ENCODE measurements at places on chromosomes 5 and 9.
A peak's percentile ranks its signal among the peaks of the same experiment; 100 is the strongest.

- peak; percentile 11 for DNase-seq
These were observed 25.7 kb downstream of the PDGFRB start for GRCh38 chr5:150129813-150130492.

DNA sequence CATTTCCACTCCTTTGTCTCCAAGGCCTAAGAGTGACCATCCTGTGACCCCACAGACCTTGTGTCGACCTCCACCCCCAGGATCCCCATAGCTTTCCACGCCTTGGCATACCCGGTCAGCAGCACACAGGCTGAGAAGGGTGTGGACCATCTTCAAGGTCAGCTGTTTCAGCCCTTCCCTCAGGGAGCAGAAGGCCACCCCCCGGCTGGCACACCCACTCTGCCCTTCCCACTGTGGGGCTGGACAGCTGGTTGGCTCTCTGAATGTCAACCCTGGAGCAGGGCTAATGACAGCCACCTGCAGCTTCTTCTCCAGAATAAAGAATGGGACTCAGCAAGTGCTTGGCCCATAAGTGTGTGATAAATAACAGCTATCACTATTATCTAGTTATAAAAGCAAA, 93.1 kb downstream of the OLFM1 start:
- DNase-seq, result no peak

DNA sequence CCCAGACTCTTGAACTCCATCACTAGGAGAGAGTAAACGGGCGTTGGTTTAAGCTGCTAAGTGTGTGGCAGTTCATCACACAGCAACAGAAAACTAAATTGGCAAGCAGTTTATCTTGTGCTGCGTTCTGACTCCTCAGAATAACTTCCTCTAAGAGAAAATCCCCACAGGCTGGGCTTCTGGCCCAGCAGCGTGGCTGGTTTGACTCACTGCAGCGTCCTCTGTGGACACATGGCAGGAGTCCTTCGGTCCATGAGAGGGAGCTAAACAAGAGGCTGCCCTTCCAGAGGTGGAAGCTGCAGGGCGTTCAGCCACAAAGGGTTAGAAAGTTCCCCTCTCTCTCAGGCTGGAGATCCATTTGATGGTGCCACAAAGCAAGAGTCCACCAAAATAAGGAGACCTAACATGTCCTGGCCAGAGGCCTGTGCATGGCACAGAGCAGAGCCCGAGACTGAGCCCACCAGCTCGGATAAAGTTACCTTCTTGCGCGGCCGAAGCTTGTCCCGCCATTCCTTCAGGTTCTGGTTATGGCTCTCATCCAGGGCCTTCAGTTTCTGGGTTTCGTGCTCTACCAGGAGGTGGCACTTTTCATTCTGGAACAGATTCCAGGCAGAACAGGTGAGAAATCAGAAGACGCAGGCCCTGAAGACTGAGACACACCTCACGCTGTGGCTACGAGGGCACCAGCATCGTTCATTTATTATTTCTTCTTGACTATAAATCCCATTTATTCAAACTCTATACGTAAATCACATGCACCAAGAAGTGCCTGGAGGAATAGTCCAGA, 46.2 kb upstream of the FBXW11 start:
- DNase-seq, result no peak

DNA sequence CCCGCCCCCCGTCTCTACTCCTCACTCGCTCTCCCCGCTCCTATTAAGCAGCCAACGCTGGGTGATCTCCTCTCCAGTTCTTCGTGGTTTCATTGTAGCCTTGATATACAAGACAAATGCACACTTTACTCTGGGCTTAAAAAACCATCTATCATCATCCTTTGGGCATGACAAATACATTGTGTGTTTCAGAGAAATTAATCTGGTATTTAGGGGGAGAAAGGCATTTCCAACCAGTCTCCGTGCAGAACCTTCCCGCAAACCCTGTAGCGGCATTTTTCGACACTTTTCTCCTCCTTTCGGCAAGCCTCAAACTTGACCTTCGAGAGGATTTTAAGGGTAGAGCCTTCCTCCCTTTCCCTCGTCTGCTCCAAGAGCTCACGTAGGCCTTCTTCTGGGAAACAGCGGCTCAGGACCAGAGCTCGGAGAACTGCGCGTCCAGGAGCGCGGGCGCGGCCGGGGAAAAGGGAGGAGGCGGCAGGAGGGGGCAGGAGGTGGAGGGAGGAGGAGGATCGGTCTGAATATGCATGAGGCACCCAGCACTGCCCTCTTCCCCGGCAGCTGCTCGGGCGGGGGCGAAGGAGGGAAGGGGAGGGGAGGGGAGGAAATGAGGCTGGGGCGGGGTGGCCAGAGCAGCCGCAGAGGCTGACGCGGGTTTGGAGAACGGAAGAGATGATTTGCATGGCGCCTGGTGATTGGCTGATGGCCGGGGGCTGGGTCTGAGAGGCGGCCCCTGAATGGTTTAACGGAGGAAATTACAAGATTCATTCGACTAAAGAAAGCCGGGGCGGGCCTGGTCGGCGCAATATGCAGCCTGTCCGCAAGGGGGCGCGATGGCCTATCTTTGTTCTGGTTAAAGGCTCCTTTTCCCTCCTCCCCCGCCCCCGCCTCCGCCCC, 127.5 kb downstream of the TMEM161B start:
- peak; percentile 57 for DNase-seq

- DNase-seq, result no peak
These were observed 40.8 kb upstream of the FAT2 start for GRCh38 chr5:151631941-151632340.

- no peak for DNase-seq
These were observed 5.7 kb upstream of the PRDM6 start for GRCh38 chr5:123083298-123083697.

- no peak for DNase-seq
These were observed 285.8 kb upstream of the MEF2C start for GRCh38 chr5:89168766-89169165.

DNA sequence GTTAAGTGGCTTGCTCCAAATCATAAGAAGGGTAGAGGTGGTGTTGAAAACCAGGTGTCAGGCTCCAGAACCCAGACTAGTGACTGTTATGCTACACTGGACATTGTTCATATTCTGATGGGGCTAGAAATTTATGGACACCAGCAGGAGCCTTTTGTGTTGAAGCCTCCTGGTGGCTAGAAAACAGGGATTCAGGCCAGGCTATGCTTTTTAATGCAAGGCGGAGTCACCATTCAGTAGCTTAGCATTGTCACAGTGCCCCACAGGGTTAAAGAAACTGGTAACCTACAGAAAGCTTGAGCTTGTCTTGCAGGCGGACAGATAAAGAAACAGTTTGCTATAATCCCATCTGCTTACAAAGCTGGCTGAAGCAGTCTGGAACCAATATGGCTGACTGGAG, 23.0 kb upstream of the GOLM1 start:
- no peak for DNase-seq

- DNase-seq, result no peak
These were observed 47.6 kb upstream of the HOMER1 start for GRCh38 chr5:79561525-79561893.

DNA sequence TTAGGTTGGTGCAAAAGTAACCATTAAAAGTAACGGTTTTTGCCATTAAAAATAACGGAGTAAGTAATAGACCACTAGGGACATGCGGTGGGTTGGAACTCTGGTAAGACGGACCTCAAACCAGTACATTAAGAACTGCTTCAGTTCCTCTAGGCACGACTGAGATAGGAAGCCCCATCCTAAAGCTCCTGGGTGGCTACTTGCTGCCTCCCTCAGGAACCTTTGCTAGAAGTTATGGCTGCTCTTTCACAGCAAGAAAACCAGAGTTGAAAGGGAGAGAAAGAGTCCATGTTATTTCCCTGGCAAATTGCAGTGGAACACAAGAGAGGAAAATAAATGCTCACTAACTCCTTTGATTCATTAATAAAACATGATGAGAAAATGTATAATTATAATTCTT, 47.6 kb downstream of the MCTP1 start:
- DNase-seq, result no peak

GRCh38 chr5:140567136-140567818, 2.6 kb downstream of the SLC35A4 start:
- DNase-seq, result no peak

DNA sequence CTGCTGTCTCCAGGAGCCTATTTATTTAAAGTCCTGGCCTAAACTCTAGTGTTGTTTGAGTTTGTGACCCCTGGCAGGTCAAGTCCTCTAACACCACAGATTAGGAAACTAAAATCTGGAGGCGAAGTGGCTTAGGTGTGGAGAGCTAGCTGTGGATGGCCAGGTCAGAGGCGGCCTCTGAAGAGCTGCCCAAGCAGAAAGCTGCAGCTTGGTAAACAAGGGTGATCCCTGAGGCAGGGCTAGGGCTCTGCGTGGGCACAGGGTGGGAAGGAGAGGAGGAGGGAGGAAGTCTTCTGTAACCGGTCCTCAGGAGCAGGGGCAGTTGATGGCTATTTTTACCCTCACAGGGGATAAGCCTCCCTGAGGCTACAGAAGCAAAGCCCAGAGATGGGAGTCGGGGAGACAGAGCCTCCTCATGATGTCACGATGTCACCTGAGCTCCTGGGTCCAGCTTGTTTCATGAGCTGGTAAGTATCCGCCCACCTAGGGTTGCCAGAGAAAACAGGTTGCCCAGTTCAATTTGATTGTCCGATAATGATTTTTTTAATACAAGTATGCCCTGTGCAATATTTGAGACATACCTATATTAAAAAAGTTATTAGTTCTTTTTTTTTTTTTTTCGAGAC, 25.9 kb upstream of the BOD1 start:
- DNase-seq, result no peak

- DNase-seq, result no peak
These were observed 49.9 kb downstream of the PDE4D start for GRCh38 chr5:59843511-59844213.

- DNase-seq, result no peak
These were observed 100.3 kb upstream of the APC start for GRCh38 chr5:112637343-112637742.

DNA sequence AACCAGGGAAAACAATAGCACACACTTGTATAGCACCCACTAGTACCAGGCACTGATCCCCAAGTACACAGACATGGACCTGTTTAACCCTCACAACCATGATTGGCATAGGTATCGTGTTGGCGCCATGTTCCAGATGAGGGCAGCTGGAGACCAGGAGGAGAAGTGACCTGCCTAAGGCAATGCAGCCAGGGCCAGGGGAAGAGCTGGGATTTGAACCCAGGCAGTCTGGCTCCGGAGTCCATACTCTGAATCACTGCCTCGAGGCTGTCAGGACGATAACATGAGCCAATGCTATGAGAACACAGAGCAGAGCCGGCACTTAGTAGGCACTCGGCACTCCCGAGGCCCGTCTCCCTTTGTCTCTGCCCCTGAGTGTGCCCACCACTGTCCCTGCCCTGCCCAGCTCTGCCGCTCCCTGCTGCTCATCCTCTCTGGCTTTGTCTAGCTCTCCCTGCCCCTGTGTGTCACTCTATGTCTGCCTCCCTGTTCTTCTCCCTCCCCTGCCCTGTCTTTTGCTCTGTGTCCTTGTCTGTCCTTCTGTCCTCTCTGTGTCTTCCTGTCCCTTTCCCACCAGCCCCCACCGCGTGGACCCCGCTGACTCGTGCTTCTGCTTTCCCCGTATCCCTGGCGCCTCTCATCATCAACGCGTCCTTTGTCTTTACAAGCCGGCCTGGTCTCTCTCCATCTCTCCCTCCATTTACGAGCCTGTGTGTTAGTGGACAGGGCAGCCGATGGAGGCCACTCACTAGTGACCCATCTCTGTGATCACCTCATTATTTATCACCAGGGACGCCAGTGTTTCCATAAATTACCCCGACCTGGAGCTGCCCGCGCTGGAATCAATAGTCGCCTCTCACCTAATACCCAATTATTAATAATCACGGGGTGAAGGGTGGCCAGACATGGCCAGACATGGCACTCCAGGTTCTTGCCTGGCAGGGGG, 99.4 kb upstream of the MVB12B start:
- no peak for DNase-seq

DNA sequence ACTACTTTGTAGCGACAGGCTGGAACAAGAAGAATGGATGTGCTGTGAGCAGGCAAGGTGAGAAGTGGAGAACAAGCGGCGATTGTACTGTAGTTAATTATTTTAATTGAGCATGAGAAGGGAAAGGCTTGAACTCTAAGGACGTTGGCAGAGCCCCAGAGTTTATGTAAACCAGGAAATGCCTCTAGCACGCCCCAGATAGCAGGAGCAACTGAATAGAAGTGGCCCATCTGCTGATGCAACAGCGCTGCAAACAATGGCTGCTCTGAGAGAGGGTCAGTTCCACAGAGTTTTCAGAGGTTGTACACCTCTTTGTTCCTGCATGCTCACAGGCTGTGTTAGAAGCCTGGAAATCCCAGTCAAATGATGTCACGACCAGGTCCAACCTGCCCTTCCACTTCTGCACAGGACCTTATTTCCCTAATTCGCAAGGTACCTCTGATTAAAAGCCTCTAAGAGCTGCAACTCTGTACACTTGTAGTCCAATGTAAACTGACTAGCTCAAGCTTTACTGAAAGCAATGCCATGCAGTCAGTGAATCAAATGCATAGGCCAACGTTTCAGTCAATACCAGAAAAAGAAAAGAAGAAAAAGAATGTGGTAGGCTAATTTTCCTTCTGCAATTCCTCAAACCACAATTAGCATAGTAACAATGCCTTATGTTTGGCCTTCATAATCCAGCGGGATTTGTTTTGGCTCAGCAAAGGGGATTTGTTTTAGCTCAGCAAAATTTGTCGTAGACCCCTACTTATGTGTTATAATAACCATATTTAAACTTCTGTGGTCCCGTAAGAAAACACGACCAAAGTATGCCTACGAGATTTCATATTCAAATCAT, 119.6 kb upstream of the RETREG1 start:
- no peak for DNase-seq

GRCh38 chr5:157778121-157778805, 34.8 kb downstream of the LSM11 start:
- no peak for DNase-seq

DNA sequence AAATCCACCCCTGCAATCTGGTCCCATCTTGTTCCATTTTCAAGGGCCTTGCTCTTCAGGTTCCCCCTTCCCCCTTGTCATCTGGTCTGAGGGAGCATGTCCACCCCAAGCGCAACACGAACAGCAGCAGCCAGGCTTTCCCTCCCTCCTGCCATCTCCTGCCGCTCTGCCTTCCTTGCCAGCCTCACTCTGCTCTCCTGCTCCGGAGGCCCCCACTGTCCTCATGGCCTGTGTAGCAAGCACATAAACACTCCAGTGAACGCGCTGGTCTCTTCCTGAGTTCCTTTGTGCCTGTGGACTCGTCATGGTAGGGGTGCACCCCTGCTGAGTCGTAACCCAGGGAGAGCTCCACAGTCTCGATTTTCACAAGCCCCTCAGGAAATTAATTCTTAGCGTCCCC, 29.9 kb downstream of the TENT4A start:
- no peak for DNase-seq

- DNase-seq, result no peak
These were observed 127.3 kb upstream of the RORB start for GRCh38 chr9:74369844-74370243.

GRCh38 chr9:20291201-20291600, 331.1 kb downstream of the MLLT3 start:
- no peak for DNase-seq

DNA sequence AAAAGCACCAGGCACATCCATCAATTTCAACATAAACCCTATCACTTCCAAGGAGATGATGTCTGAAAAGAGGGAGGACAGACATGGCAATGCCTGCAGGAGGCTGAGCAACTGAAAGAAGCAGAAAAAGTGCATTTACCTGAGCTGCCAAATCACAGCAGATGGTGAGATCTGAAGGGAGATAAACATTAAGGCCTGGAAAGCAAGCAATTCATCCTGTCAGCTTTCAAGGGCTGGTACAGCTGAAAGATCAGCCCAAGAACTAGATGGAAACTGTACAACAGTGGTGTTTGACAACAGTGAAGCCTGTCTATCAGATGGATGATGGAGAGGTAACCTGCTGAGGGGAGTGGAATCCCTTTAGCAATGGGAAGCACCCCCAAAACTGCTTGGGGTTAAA, 433.2 kb upstream of the ZNF608 start:
- DNase-seq, result no peak

GRCh38 chr5:52356311-52356918, 431.3 kb upstream of the ITGA1 start:
- no peak for DNase-seq

All from activated T-cell treated with anti-CD3 and anti-CD28 coated beads for 1 hour (primary cell).